Fibroblast of the aortic adventitia (primary cell): ENCODE measurements at places on chromosomes 4 and X. TPM values are rescaled to one million over a fixed set of nuclear protein-coding genes. Genes with fewer than 3 reads are reported as not detected.

The SPP1 gene
- total RNA-seq, result 0.72 and 11.9 TPM in 2 replicates

The UGT2B11 gene
- total RNA-seq, result not detected in 2 replicates

The GPRASP1 gene
- total RNA-seq, result 2.5 and 11.5 TPM in 2 replicates

The MAGEA10 gene
- not detected in 2 replicates for total RNA-seq

The USP17L19 gene
- total RNA-seq, result not detected in 2 replicates

The BMP3 gene
- total RNA-seq, result 0.18 TPM in 1 of 2 replicates, not detected in the other

The SLC10A4 gene
- total RNA-seq, result not detected in 2 replicates

The MAGEA2 gene
- not detected in 2 replicates for total RNA-seq

The DGKK gene
- not detected in 2 replicates for total RNA-seq

The NXF2 gene
- total RNA-seq, result not detected in 2 replicates

The ADGRG2 gene
- total RNA-seq, result 0.18 and 0.25 TPM in 2 replicates

The COX7B2 gene
- total RNA-seq, result not detected in 2 replicates
